ENCODE measurements at places on chromosomes 11 and 22. TPM values are rescaled to one million over a fixed set of nuclear protein-coding genes. Genes with fewer than 3 reads are reported as not detected.

DNA sequence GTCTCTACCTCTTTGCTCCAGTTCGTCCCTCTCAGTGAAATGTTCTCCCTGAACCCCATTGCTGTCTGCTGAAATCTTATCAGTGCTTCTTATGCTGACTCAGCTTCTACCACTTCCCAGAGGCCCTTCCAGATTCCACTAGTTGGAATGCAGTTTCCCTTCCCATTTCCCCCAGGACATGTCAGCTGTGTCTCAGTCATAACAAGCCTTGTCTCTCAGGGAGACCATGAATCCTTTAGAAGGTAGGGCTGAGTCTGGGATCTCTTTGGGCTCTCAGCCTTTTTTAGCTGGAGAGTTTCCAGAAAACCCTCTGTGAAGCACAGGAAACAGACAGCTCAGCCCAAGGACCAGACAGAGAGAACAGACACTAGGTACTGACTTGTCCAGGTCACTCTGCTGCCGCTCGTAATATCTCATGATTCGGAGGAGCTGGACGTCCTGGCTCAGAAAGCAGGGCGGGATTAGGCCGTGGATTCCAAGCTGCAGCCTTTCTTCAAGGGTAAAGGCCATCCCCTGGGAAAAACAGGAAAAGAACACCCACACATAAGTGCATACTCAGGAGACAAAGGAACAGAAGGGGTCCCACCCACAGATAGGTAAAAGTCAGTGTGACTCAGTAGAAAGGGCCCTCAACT, 113.0 kb downstream of the ME3 start:
- DNase-seq: no peak

DNA sequence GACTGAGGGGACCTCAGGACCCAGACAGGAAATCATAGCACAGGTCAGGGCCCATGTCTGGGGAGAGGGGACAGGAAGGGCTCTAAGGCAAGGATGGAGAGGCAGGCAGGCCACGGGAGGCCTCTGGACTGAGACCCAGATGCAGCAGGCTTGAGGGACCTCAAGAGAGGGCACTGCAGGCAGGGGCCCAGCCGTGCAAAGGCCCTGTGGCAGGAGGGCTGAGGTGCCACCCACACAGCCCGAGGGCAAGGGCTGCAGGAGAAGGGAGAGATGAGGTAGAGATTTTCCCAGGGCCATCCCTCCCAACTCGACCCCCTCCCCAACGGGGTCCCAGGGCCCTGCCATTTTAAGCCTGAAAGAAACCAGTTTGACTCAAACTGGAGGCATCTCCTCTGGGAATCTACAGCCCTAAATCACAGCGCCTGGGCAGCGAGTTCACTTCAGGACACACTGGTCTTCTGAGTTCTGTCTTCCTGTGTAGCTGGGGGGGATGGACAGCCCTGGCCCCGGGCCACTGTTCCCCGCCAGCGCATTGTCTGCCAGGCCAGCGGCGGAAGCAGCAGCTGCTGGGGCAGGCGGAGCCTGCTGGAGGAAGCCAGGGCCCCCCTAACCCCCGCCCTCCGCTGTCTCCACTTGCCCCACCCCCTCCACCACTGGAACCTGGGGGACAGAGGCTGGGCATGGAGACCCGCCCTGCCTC, 20.3 kb upstream of the WNT7B start:
- DNase-seq: peak; percentile 95

DNA sequence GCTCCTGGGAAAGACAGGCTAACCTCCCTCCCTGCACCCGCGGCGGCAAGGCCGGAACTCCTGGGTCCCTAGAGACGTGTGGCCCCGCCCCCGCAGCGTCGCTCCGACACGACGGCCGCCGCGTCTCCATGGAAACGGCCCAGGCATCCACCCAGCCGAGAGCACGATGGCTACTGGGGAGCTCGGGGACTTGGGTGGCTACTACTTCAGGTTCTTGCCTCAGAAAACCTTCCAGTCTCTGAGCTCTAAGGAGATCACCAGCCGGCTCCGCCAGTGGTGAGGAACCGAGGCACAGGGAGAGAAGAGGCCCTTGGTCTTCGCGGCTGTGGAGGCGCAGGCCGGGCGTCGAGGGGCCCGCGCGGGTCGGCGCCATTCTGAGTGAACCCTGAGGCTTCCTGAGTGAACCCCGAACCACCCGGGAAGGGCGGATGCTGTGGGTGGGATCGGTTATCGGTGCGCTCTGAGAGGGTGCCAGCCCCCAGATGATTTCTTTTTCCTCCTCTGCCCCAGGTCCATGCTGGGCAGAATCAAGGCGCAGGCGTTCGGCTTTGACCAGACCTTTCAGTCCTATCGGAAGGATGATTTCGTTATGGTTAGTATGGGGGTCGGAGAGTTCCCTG, at the start of gene CFAP300:
Gene CFAP300 (plus strand): TSS at position 133 of the 620 bp plus-strand sequence. CDS start 34 bp downstream, at position 167.
- DNase-seq: peak; percentile 98

DNA sequence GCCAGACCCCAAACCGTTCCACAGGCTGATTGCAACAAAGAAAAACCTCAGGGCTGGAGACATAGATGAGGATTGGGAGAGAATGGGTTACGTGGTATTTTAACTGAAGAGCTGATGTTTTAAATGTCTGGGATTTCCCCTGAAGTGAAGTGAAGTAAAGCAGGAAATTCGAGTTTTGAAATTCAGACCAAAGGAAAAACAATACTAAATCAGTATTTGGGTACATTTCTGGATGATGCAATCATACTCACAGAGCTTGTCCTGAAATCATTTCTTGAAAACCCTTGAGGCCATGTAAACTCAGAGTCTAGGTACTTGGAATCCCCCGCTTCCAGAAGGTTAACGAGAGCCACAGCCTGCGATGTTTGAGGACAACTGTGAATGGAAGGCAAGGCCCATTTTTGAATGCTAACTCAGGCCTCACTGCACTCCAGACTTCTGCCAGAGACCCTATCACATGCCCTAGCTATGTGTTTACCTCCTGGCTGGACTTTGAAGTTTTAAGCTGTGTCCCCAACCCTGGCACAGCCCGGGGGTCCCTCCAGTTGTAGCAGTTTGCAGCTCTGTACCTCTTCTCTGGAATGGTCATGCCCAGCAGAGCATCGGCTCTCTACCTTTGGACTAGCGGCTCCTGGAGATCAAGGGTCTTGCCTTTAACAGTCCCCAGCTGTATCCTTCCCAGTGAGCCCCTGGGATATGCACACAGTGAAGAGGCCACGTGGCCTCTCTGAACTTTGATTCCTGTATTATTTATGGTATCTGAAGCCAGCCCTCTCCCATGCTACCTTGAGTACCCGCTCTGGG, 5.4 kb upstream of the FTH1 start:
- DNase-seq: no peak

GRCh38 chr22:45059296-45059695, 49.5 kb upstream of the PHF21B start:
- DNase-seq: no peak

Gene NXPE2
- total RNA-seq: not detected

DNA sequence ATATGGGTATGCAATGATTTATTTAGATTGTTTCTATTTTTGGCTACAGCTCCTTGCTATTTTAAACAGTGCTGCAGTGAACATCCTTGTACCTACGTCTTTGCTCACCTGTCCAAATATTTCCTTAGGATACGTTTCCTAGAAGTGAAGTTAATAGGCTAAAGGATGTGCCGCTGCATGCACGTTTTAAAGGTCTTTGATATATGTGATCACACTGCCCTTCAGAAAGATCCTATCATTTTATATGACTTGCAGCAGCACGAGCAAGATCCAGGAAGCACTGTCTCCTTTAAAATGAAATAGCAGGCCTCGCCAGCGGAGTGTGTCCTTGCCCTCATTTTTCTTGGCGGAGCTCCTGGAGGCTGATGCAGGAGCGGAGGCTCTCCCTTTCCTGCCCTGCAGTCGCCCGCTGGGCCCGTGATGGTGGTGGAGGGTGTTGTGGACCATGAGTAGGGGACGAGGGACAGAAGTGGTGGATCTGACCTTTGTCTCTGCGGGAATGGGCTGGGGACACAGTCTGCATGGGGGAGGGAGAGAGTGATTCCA, 19.4 kb downstream of the RPS6KA4 start:
- DNase-seq: no peak

Gene TREH
- not detected for total RNA-seq

GRCh38 chr11:12362857-12363256, 14.5 kb upstream of the PARVA start:
- DNase-seq: no peak
